Fibroblast of skin of right biceps (primary cell): ENCODE measurements at places on chromosomes 2 and 18.

GRCh38 chr18:48992791-48993555 lies 42.2 kb upstream of the SMAD7 start:
- DNase-seq: no peak

- no peak for DNase-seq
These were observed 233.4 kb upstream of the SIX3 start for GRCh38 chr2:44707945-44708660.

- DNase-seq: no peak
These were observed 284.3 kb upstream of the CXCR4 start for GRCh38 chr2:136402281-136402680.

DNA sequence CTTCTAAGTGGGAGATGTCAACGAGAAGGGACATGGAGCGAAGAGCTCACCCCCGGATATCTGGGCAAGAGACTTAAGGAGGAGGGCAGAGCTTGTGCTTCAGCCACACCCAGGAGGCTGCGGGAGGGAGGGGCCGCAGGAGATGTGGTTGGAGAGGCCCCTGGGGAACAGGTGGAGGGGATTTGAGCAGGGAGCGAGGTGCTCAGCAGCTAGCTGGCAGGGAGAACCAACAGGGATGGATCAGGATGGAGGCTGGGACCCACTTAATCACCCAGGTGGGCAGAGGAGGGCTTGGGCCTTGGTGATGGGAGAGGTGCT lies 78.3 kb downstream of the MBP start:
- DNase-seq: no peak

DNA sequence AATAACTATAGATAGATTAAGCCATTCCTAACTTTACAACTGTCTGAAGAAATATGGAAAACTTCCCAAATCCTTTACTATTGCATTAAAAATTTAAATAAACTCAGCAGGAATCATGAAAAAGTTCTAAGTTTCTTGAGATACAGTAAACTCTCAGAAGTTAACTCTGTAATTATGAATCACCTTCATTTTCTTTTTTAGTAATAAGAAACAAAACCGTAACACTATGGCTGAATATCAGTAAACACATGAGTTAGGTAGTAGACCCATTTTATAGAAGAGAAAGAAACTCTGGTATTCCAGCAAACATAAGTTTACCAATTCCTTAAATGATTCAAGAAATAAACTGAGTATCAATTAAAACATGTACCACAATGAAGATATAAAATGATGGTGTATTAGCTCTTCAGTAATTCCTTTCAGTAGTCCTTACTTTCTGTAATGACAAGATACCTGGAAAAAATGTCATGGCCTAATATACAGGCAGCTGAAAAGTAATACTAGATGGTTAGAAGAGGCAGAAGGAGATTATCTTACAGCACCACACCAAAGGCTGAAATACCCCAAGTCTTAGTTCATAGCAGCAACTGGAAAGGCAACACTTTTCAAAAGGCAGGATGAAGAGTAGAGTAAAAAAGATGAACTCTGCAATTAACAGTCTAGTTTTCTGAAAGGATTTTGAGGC lies 11.5 kb downstream of the TRIP12 start:
- DNase-seq: no peak

- DNase-seq: no peak
These were observed 8.0 kb downstream of the PCARE start for GRCh38 chr2:29066271-29066860.

DNA sequence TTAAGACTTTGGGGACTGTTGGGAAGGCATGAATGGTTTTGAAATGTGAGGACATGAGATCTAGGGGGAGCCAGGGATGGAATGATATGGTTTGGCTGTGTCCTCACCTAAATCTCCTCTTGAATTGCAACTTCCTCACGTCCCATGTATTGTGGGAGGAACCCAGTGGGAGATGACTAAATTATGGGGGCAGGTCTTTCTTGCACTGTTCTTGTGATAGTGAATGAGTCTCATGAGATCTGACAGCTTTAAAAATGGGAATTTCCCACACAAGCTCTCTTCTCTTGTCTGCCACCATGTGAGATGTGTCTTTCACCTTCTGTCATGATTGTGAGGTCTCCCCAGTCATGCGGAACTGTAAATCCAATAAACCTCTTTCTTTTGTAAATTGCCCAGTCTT lies 11.5 kb upstream of the MBP start:
- no peak for DNase-seq

GRCh38 chr18:35407871-35408481 lies 30.8 kb upstream of the ZNF396 start:
- DNase-seq: peak; percentile 69

- DNase-seq: no peak
These were observed 427.7 kb downstream of the NBAS start for GRCh38 chr2:15133461-15133860.

DNA sequence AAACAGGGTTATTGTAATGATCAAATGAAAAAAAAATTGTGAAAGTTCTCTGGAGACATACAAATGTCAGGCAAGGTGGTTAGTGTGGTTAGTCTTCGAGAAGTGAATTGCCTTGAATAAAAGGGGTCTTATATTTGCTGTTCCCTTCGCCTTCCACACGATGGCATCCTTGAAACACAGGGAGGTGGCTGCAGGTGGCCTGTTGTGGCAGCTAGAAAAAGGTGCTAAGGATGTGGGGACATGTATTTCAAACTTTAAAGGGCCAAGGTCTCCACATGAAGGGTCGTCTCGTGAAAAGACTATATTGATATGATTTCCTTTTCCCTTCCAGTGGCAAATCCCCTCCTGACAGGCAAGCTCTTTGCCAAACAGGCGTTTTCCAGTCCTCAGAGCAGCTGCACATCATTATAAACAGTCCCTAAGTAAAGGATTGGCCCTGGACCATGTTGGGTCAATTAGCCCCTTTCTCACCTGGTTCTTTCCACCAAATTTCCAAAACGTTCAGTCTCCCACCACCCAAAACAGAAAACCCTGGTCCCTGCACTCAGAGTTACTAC lies 68.5 kb downstream of the COPS8 start:
- peak; percentile 77 for DNase-seq

DNA sequence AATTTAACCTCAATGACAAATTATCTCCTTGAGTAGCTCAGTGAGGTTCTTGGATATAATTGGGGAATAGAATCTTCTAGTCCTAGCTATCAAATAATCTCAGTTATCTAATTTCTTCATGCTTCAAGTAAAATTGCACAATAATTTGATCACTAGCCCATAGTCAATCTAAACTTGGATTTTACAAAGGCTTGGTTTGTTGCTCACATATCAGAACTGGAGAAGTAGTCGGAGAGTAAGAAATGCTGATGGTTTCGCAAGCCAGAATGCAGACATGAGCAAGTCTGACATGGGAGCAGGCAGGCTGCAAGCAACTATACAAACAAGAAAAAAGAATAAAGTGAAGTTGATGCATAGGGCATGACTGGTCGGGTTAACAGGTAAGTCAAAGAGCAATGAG lies 11.7 kb upstream of the PDE11A start:
- DNase-seq: no peak

DNA sequence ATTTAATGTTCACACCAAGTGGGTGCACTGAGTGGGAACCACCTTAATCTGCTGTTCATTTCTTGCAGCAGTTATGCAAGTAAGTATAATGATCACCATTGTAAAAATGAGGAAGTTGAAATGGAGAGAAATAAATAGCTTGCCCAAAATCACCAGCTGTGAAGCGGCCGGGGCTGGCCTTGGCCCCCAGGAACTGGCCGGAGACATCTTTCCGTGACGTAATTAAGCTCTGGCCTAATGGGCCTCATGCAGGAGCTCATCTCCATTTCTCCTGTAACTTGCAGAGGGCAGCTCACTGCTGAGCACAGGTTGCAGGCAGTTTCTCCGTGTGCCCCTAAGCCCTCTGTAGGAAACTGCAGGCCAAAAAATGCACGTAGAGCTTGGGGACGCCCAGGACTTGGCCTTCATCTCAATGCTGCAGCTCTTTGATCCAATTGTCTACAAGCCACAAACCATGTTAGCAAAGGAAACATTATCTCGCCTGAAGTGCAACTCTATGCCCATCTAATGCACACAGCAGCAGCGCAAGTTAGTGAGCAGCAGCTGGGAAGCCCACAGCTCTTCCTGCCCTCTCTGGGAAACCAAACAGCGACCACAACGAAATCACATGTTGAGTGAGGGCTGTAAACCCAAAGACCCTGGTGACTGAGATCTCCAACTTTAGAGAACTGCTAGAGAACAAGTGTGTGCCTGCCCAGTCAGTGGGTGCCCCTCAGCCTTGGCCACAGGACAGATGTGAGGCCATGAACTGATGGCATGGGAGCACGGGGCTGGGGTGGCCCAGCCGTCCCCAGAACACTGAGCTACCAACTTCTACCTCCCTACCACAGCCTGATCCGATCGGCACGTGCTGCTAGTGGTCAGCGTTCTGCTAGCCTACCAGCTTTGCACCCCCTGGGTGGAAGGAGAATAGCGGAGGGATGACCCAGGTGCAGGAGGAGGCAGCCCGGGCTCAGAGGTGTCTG lies 28.8 kb downstream of the APCDD1 start:
- DNase-seq: no peak

DNA sequence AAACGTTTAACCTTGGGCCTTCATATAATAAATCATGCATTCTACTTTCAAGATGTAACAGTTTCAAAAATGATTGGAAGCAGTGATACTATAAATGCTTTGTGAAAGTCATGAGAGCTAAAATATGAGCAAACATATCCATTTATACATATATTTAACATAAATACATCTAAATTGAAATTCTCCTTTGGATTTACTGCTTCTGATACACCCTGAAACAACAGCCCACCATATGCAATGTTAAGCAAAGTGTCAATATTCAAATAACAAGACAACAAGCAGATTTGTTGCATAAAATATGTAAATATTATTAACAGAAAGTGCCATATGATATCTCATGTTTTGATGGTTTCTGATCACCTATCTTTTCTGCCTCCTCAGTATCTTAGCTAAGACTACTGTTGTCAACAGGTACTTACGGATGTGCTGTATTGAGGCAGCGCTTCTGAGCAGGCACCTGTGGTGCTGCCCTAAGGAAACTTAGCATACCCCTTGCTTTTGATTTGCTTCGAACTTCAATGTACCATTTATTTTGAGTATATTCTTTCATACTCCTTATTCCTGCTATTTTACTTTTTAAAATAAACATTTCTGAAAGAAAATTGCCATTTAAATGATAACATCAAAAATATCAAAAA lies 6.1 kb downstream of the FIGN start:
- DNase-seq: no peak

DNA sequence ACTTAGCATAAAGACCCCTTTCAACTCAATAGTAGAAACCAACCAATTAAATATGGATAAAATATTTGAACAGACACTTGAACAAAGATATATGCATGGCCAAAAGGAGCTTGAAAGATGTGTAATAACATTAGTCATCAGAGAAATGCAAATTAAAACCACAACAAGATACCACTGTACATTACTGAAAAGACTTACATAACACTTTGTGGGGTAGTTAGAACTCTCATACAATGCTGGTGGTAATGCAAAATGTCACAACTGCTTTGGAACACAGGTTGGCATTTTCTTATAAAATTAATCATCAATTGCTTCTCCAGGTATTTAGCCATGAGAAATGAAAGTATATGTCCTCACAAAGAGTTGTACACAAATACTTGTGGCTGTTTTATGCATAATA lies 60.7 kb downstream of the TTC27 start:
- peak; percentile 74 for DNase-seq

GRCh38 chr2:229712136-229712535 lies 2.2 kb downstream of the DNER start:
- DNase-seq: no peak

GRCh38 chr2:181252262-181253148 lies 204.7 kb upstream of the ITGA4 start:
- no peak for DNase-seq

GRCh38 chr2:10721396-10722251 lies at the start of gene ATP6V1C2:
Gene ATP6V1C2, plus strand, starts transcription at chr2:10721630. Its CDS starts 1,220 bp downstream, at chr2:10722850.
- no peak for DNase-seq

DNA sequence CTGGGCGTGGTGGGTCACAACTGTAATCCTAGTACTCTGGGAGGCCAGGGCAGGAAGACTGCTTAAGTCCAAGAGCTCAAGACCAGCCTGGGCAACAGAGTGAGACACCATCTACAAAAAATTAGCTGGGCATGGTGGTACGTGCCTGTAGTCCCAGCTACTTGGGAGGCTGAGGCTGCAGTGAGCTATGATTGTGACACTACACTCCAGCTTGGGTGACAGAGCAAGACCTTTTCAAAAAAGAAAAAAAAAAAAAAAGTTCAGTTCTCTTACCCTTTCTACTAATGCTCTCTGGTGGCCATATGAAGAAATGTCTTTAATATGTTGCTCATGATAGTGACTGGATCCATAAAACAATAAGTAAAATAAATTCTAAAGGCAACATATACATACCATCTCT lies 14.9 kb downstream of the TYW5 start:
- peak; percentile 20 for DNase-seq
